ENCODE measurements at places on chromosomes 4 and X. TPM values are rescaled to one million over a fixed set of nuclear protein-coding genes. Genes with fewer than 3 reads are reported as not detected.

GRCh38 chr4:40731792-40732245 is 17.9 kb upstream of the NSUN7 start:
- ATAC-seq, result peak; percentile 36

DNA sequence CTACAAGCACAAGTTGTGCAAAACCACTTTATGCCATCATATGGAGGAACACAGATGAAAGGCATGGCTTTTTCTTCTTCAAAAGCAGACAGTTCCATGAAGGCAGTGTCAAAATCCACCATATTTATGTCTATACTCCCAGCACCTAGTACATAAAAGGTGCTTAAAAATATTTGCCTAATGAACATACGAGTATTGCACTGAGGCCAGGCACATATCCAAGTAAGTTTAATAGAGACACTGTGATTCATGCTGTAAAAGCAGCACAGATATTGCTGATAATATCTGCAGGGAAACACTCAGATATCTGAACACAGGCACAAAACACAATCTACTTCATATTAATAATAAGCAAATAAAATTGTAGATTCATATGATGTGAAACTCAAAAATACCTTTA is 48.1 kb upstream of the CXCL8 start:
- no peak for ATAC-seq

DNA sequence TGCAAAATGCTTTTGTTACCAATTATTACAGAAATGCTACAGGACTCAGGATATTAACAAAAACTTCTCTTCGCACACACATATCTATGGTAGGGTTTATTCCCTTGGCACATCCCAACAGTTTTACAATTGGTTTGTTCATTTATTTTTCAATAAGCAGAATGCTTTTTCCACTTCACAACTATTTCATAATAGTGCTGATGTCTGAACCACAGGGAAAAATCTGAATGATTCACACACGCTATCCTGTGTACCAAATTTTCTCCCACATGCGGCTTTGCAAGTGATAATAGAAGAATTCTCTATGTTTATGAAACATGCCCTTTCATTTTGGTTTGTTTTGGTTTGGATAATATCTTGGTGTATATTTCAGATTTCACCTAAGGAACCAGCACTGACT is 725.7 kb upstream of the TENM3 start:
- no peak for ATAC-seq

GRCh38 chr4:52051213-52051614 is at the start of gene SPATA18:
SPATA18 (plus strand) TSS chr4:52051304; CDS start chr4:52051705, 401 bp downstream.
- peak; percentile 63 for ATAC-seq

JADE3 gene
- 5.5 TPM for total RNA-seq

DNA sequence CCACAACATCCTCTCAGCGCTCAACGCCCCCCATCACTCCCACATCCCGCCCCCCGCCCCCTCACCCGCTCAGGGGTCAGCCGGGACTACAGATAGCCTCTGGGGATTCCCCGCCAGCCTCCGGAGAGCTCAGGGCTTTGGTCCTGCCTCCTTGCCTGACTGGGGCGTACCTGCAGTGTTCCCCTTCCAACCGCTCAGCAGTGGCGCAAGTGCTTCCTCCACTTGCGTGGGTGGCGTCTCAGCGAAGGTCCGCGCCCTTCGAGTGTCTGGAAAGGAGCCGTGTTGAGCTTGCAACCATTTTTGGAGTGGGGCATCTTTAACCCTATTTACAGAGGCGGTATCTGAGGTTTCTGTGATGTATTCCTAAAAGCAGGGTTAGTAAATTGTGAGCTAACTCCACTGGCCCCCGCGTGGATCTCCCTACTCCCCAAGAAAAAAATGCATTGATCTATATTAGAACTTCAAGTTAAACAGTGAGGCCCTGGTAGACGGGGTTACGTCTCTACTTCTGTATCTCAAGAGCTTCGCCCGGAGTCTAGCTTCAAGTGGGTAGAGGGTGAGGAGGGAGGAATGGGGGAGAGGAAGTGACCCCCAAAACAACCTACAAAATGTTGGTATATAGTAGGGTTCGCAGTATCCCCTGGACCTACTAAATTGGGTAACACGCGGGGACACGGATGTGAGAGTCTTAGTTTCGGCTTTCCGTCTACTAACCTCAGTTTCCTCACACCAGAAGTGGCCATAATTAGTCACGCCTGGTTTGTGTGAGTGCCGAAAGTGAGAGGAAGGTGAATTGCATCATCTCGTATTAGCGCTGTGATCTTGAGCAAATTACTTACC is 16.1 kb downstream of the NKX3-2 start:
- ATAC-seq, result no peak
